NCI-H1417 (cell line): ENCODE measurements at places on chromosomes 16 and 17.

DNA sequence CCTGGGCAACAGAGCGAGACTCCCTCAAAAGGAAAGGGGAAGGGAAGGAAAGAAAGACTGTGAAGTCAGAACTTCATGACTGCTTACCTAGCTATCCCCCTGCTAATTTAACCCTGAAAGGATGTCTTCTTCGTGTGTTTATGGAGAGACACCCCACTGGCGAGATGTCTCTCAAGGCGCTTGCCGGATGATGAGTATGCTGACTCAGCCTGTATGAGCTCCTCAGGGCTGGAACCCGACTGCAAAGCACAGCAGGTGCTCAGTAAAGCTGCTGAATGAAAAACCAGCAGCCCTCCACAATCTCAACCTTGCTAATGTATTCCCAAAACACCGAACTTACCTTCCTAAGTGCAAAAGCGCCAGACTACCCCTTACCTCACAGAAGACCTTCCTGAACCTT, 2.3 kb downstream of the ANKFY1 start:
- no peak for DNase-seq

DNA sequence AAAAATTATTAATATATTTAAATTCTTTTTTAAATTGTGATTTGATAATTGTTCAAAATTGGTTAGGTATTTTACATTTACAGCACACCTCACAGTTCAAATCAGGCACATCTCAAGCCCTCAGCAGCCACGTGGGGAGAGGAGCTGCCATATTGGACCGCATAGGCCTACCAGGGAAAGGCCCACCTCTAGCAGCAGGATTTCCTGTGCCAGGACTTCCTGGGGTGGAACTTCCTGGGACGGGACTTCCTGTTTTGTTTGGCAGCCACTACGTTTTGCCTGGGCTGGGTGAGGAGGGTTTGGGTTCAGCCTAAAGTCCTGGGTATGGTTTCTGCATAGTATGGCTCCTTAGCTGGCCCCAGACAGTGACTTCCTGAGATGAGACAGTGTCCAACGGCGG, 298.5 kb upstream of the FOXF1 start:
- no peak for DNase-seq

DNA sequence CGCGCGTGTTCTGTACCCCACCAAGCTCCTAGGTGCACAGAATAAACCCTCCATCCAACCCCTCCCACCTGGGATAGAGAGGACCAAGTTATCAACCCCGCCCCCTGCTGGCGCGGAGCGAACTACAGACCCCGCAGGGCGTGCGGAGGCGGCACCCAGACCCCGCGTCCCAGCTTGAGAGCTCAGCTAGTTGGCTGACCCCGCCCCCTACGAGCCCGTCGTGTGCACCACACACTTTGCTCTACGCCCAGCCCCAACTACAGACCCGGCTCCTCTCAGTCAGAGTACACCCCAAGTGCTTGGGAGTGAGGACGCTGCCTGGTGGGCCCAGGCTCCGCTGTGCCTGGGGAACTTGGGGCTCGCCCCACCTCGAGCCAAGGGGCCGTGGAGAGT, 1.5 kb downstream of the GRIN2A start:
- no peak for DNase-seq

GRCh38 chr16:69918241-69918640, 32.9 kb upstream of the CLEC18A start:
- DNase-seq: no peak

GRCh38 chr17:35299135-35299534, 56.3 kb downstream of the SLFN5 start:
- DNase-seq: peak; percentile 6
